ENCODE measurements at places on chromosomes 12 and 14.

- no peak for DNase-seq
Measured at GRCh38 chr12:82948491-82948890, 261.8 kb downstream of the TMTC2 start.

- no peak for DNase-seq
Measured at GRCh38 chr14:70658899-70659298, 17.2 kb downstream of the TTC9 start.

DNA sequence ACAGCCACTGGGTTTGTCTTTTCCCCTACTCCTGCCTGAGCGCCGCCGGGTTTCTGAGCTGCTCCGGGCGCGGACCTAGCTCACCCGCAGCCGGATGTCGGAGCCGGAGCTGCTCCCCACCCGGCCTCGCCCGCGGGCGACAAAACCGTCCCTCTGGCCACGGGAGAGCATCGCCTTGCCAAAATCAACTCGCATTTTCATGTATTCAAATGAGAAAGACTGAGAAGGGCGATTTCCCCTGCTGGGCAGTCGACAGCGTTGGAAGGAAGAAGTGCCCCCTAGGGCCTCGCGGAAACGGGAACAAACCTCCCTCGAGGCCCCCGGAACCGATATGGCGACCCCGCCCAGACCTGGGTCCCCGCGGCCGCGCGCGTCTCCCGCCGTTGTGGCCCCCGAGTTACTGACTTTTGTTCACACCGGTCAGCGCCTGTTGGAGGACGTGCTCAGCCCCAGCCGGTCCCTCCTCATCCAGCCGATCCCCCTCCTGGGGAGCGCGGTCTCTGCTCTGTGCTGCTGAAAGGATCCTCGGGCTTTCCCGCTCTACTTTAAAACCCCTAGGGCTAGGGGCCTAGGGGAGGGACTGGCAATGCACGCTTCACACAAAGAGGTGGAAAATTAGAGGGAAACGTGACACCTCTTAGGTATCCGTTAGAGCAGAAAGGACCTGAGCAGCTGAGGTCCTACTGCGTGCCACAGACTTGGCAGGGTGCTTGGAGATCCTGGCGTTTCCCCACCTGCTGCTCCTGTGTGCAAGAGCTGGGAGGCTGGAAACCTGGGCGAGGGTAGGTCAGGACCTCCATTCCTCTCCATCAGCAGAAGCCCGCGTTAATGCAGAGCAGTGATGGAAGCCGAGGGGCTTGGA, 4.3 kb downstream of the TTC6 start:
- DNase-seq = no peak

DNA sequence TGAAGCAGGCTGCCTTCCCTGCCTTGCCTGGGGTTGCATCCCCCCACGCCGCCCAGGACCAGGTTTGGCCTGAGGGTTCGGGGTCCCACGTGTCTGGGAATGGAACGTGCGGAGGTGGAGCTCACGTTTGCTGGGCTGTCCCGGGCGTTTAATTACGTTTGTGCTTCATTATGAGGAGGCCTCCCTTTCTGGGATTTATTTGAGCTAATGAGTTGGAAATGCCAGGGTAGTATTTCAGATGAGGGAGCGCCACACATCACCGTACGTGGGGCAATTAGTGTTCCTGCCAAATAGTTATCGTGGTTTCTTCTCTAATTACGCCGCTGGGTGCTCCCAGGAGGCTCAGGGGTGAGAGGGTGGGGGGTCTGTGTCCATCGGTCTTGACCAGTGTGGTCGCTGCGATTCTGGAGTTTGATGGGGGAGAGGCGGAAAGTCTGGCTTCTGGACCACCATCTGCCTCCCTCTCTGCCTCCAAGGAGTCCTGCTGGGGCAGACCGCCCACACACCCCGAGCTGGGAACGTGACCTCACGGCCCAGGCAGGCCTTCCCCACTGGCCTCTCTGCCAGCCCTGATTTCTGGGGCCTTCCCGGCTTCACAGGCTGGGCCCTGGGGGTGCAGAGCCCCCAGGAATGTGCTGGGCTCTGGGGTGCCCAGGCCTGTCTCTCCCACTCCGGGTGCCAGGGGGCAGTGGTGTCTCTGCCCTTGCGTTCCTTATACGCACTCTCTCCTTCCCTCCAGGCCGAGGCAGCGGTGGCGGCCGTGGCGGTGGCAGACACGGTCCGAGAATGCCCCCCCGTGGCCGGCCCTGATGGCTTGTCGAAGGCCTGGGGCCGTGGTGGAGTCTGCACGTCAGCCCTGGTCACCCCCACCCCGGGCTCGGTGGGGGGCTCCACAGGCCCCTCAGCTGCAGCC, 18.9 kb downstream of the KIF26A start:
- no peak for DNase-seq

GRCh38 chr14:79320561-79320960, 890.7 kb downstream of the DIO2 start:
- DNase-seq = no peak

- no peak for DNase-seq
Measured at GRCh38 chr14:106372870-106373652, 846.7 kb downstream of the TMEM121 start.

- no peak for DNase-seq
Measured at GRCh38 chr12:80756875-80757274, 40.2 kb downstream of the MYF5 start.

DNA sequence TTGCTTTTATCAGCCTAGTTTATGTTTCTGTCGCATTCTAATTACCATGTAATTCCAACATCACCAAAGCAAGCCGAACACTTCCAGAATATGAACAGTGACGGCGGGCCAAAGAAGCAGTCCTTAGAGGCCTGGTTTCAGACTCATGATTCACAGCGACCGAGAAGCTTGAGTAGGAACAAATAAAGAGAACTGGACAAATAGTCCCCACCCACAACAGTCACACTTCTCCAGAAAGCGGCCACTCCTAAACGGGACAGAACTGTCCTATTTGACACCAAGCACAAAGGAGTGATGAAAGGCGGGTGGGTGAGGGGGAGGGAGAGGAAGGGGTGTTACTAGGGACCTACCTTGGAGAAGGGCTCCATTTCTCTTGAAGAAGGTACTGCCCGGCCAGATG, 136.4 kb downstream of the FOXN3 start:
- DNase-seq = no peak

DNA sequence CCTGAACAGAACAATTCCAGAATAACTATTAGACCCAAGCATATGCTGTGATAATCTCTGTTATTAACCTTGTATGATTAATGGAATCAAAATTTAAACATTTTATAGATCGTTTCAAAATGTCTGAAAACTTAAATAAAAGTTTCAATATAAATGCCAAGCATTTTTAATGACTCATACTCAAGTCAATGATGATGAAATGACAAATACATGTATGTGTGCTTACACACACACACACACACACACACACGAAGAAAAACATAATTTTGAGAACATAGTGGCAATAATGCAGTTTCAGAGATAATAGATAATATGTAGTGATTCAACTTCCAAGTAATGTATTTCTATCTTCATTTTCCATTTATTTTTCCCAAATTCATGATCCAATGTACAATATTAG, 384.9 kb upstream of the FOXG1 start:
- no peak for DNase-seq

- DNase-seq = no peak
Measured at GRCh38 chr12:92519284-92519683, 183.5 kb upstream of the PLEKHG7 start.
